ENCODE measurements at places on chromosomes 13 and 19.

DNA sequence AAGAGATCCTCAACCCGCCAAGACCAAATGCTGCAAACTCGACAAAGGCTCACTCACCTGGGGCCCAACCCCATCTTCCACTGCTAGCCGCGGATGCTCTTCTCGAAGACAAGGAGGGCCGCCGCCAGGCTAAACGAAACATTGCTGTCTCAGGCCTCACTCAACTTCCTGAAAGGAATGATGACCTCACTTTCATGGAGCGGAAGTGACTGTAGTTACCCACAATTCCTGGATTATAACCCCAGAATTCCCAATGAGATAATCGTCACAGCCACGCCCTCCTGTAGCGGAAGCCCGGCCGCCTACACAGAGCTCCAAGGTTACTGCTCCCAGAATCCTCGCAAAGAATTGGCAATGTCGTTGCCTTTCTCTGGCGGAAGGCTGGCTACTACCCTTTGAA lies 10.5 kb upstream of the ZNF112 start:
- no peak for DNase-seq

DNA sequence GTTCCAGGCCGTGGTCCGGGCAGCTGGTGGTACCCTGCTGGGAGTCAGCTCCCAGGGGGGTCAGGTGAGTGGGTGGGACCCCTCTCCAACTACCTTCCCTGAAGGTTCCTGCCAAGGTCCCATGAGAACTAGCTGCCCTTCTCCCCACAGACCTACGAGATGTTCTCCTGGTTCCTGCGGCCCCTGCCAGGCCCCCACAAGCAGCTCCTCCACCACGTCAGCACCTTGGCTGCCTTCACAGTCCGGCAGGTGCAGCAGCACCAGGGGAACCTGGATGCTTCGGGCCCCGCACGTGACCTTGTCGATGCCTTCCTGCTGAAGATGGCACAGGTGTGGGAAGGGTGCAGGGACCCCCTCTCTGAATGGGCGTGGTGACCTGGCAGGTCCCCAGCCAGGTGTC lies 5.5 kb downstream of the CYP2S1 start:
- DNase-seq, result no peak

- no peak for DNase-seq
Observed at GRCh38 chr19:3576696-3577443, 4.1 kb downstream of the HMG20B start.

DNA sequence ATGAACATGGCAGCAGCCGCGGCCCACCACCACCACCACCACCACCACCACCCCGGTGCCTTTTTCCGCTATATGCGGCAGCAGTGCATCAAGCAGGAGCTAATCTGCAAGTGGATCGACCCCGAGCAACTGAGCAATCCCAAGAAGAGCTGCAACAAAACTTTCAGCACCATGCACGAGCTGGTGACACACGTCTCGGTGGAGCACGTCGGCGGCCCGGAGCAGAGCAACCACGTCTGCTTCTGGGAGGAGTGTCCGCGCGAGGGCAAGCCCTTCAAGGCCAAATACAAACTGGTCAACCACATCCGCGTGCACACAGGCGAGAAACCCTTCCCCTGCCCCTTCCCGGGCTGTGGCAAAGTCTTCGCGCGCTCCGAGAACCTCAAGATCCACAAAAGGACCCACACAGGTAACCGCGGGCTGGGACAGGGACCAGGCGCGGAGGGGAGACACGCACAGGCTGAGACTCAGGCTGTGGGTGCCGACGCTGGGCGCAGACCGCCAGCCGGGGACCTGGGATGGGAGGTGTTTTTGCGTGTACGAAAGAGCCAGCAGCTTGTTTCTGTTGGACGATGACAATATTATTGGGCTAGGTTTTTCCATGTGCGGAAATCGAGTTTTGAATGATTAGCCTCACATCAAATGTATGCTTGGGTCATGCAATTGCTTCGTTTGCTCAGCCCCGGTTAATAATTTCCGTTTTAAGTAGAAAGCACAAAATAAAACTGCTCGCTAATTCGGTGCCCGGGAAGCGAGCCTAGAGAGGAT lies 1.3 kb downstream of the ZIC2 start:
- DNase-seq, result no peak

GRCh38 chr19:39327363-39328045 lies 6.8 kb upstream of the LRFN1 start:
- no peak for DNase-seq

DNA sequence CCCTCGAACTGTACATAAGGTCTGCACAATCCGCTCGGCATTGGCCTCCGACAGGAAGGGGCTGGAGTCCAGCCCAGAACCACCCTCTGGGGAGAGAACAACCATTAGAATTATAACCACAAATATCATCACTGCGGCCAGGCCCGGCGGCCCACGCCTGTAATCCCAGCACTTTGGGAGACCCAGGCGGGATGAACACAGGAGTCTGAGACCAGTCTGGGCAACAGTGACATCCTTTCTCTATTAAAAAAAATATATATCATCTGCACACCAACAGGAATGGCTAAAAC lies 11.4 kb downstream of the COQ8B start:
- DNase-seq, result no peak

DNA sequence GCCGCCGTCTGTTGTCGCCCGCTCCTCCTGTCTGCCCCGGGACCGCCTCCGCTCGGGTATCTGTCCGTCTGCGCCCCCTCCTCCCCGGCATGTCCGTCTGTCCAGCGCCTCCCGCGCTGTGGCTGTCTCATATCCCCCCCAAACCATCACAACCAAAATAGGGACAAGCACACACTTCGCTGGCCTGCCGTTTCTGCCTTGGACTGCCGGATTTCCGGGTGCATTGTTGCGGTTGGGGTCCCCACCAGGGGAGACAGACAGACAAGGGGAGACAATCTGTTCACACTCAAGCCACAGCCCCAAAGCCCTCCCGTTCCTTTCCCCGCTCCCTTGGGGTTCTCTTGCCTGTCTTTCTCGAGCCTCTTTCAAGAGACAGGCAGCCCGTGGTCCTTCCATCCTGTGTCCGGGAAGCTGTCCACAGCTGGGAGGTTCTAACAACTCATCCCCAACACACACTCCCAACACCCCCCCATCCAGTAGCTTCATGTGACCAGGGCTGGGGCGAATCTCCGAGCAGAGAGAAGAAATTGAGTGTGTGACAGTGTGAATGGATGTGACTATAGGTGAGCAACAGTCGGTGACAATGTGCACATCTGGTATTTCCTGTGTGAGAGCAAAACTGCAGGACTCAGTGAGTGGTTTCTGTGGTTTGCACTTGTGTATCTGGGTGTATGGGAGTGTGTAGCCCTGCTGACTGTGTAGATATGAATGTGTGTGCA lies 16.5 kb upstream of the FOSB start:
- DNase-seq, result no peak

DNA sequence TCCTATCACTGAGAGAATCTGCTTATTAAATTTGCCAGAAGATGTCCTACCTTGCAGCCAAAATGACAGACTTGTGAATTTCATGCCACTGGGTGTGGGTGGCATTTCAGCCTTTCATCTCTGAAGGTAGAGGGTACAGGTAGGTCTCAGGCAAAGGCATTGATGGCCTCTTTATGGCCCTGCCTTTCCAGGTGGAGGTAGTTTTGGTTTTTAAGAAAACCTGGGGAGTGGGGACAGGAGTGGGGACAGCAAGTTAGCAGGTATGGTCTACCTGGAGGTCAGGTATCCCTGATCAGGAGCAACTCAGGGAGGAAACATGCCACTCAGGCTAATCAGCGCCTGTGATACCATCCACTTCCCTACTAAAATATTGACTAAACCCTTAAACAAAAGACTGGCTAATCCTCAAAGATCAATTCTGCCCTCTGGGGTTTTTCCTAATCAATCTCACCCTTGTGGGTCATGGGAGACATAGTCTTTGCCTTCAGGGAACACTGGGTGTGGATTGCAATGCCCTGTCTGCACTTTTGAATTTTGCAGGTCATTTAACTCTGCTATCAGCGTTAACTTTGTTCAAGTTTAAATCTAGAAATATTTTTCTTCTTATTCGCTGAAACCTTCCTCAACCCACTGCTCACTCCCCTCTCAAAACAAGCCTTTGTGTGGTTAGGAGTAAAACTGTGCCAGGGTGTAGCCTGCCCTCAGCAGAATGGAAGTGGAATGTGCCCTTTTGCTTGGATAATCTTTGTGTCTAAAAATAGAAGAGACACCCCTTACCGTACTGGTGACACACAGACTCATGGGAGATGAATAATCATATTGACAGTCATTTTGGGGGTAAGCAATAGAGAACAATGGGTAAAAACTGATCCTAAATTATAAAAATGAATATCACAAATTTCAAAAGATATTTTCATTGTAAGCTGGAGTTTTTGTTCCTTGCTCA lies 233.7 kb downstream of the COG6 start:
- DNase-seq, result no peak

DNA sequence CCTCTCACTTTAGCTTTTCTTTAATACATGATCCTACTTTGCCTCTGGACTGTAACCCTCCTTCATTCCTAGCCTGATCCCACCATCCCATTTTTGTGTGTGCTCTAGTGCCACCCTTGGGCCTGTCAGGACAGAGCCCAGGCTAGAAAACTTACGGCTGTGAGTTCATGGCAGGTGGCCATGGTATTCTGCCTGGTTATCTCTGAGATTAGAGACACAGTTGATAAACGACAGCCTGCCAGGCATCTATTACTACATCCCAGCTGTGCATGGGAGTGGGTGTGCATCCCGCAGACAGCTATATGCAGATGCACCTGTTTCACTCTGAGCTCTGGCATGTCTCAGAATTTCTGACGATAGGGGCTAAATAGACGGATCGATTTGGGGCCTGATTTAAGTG lies 110.9 kb downstream of the HS6ST3 start:
- DNase-seq, result no peak

DNA sequence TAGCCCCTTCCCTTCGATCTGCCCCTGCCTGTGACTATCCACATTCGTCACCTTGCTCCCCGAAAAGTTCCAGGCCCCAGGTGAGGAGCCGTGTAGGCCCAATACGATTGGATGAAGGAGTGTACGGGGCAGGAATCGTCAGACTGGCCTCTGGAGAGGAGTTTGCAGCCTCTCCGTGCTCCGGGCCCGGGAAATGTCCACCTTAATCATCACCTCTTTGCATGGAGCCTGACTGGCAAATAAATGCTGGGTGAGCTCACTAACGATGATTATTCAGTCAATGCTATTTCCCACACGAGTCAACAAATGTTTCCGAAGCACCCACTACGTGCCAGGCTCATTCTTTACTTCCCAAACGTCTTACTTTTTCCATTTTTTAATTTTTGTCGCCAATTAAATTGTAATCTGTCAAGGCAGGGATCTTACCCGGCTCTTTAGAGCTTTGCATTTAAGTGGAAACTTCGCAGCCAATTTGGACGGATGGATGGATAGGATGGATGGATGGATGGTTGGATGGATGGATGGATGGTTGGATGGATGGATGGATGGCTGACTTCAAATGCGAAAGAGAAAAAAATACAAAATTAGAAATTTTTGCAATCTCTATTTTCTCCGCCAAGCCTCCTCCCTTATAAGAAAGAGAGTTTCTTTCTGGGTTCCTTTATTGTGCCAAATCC lies 45.8 kb downstream of the TGDS start:
- no peak for DNase-seq

GRCh38 chr13:30978981-30979956 lies 46.8 kb downstream of the TEX26 start:
- DNase-seq, result no peak

DNA sequence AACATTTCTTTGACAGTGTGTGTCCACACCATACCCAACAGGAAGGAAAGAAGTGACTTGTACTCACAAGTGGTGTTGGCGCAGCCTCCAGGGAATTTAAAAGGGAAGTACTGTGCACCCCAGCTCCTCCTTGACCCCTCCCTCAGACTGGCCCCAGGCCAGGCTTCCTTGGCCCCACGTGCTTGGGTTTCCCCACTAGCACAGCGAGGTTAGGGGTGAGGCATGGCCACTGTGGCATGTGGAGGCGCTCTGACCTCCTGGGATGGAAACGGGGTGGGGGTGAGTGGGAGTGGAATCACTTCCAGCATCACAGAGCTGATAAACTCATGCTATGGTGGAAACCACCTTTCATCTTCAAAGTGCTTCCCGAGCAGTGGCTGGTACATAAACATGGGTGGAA lies 168.6 kb downstream of the ZNF536 start:
- no peak for DNase-seq

- no peak for DNase-seq
Observed at GRCh38 chr19:32646556-32646955, 28.4 kb downstream of the ANKRD27 start.

DNA sequence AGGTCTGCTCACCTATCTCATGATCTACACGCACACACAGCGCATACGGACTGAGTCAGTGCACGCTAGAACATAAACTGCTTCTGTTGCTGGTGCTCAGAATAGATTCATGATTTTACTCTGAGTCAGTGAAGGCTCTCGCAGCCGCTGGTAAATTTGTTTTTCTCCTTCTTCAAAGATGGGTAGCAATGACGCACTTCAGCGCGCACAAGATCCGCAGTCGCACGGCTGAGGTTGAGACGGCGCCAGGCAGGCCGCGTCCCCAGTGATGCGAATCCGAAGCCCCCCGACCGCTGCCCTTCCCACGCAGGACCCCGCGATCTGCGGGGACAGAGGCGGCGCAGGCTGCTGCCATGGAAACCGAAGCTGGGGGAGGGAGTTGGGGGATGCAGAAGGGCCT lies 103.7 kb upstream of the USP29 start:
- DNase-seq, result no peak

GRCh38 chr19:41189425-41190065 lies 3.5 kb upstream of the CYP2S1 start:
- DNase-seq, result no peak

GRCh38 chr19:55400281-55401087 lies 7.1 kb downstream of the UBE2S start:
- no peak for DNase-seq

GRCh38 chr13:102538938-102539337 lies 57.8 kb upstream of the TPP2 start:
- no peak for DNase-seq

DNA sequence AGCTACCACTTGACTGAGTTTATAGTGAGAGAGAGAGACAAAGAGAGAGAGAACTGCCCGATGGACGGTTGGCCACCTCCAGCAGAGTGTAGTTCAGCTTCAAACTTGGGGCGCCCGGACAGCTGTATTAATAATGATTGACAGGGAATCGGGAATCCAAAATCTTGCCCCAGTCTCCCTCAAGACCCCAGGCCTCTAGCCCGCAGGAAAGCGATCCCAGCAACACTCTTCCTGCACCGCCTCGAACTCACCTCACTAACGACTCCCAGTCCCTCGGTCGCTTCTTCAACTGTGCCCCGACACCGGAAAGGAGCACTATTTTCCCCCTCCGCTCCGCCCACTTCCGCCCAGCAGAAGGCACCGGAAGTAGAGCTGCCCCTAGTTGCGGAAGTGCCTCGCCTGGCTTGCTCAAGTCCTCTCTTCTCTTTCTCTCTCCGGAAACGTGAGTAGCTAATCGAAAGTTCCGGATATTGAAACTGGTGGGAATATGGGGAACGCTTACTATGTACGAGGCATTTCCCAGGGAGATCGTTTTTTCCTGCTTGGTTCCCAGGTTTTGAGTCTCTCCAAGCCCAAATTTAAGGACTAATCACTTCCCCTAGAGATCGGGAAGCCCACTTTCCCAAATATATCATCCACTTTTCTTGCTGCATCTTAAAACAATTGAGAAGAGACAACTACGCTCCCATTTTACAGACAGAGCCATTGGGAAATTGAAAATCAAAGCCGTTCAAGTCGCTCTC lies at the start of gene NOSIP:
Gene NOSIP (minus strand): TSS at position 293 of the 743 bp plus-strand sequence. CDS start 19,865 bp downstream, outside the sequence.
- peak; percentile 91 for DNase-seq

Measured in stimulated activated CD8-positive, alpha-beta memory T cell treated with anti-CD3 and anti-CD28 coated beads, Interleukin-4, amount 100 ng/mL, for 1 hour (primary cell).